ENCODE measurements at places on chromosomes 5 and 9. TPM values are rescaled to one million over a fixed set of nuclear protein-coding genes. Genes with fewer than 3 reads are reported as not detected.

OCLN gene
- total RNA-seq: 1.3 TPM

GRCh38 chr9:35615981-35616680, 2.1 kb downstream of the CD72 start:
- DNase-seq: no peak

DND1 gene
- 4.1 TPM for total RNA-seq

DNA sequence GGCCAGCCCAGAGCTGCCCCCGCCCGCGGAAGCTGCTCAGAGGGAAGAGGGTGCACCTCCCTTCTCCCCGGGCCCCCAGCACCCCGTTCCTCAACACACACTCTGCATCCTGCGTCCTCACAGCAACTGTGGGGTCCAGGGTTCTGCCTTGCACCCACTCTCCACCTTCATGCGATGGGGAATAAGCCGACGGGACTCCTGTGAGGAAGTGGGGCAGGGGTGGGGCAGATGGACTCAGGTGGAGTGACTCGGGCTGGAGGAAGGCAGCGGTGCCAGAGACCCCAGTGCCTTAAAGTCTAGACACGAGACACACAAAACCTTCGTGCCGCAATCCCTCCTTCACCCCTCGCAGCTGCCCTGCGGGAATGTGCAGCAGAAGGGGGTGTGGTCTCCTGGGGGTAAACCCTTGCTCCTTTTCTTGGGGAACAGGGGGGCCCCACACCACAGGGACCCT, 8.6 kb downstream of the BRD3 start:
- no peak for DNase-seq

GIN1 gene
- 7.5 TPM for total RNA-seq

CBY3 gene
- total RNA-seq: 0.55 TPM

- DNase-seq: no peak
Measured at GRCh38 chr5:420632-421286, 22.2 kb upstream of the EXOC3 start.

- DNase-seq: no peak
Measured at GRCh38 chr5:103408408-103408807, 149.8 kb downstream of the MACIR start.

SLC6A18 gene
- total RNA-seq: not detected

- DNase-seq: no peak
Measured at GRCh38 chr9:20447291-20447690, 175.0 kb downstream of the MLLT3 start.

- DNase-seq: no peak
Measured at GRCh38 chr5:41600731-41601130, 90.3 kb upstream of the PLCXD3 start.

- DNase-seq: peak; percentile 61
Measured at GRCh38 chr9:137150617-137151457, 11.9 kb downstream of the GRIN1 start.

- DNase-seq: no peak
Measured at GRCh38 chr9:119184265-119184936, 184.8 kb downstream of the BRINP1 start.

GRCh38 chr9:93205045-93205768, 21.3 kb downstream of the WNK2 start:
- no peak for DNase-seq

DNA sequence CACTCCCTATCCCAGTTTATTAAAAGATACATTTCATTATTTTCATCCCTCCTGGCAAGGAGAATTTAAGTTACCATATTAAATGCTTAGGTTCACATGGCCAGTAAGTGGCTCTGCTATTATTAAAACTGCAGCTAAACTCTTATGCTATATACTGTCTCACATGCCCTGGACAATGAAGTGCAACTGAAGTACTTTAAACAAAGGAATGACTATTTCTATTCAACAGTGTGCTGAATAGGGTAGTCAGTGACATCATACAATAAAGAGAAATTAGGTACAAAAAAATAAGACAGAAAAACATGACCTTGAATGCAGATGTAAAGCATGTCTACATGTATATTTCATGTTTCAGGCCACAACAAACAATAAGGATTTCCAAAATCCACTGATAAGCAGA, 282.6 kb upstream of the SMC2 start:
- DNase-seq: no peak

GRCh38 chr5:67612961-67613360, 416.4 kb upstream of the CD180 start:
- no peak for DNase-seq

FOXD4L6 gene
- not detected for total RNA-seq

PAEP gene
- not detected for total RNA-seq

GRCh38 chr5:120614531-120615180, 150.6 kb downstream of the PRR16 start:
- DNase-seq: no peak

- DNase-seq: no peak
Measured at GRCh38 chr5:5381310-5381913, 41.1 kb upstream of the ICE1 start.

- no peak for DNase-seq
Measured at GRCh38 chr5:62000646-62001045, 305.4 kb upstream of the KIF2A start.

GRCh38 chr5:168796593-168797580, 217.7 kb upstream of the PANK3 start:
- DNase-seq: no peak

SELENOP gene
- total RNA-seq: not detected

DNA sequence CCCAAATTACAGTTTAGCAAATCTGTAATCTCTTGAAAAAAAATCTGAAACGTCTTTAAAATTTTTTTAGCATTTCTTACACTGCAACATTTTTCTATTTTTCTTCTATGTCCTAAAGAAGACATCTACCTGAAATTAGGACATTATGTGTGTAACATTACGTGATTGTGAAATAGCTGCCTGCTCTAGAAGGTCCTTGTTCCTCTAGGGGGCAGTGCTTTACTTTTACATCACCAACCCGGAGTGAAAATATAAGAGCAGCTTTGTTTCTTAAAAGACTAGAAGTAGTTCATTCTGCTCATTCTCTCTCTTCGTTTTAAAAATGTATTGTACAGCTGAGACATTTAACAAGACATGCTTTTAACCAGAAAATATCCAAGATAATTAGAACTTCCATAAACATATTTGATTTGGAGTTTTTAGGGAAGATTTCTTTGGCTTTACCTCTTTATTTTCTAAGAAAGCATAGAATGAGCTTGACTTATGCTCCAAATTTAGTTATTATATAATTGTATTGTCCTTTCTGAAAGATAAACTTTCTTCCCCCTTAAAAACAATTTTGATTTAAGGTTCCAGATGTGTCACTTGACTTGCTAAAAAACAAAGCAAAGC, 48.1 kb upstream of the RIOK2 start:
- DNase-seq: peak; percentile 54

- no peak for DNase-seq
Measured at GRCh38 chr5:154482528-154483449, 4.8 kb upstream of the HAND1 start.

AK8 gene
- 0.39 TPM for total RNA-seq

C5orf58 gene
- not detected for total RNA-seq

DBH gene
- not detected for total RNA-seq

DNA sequence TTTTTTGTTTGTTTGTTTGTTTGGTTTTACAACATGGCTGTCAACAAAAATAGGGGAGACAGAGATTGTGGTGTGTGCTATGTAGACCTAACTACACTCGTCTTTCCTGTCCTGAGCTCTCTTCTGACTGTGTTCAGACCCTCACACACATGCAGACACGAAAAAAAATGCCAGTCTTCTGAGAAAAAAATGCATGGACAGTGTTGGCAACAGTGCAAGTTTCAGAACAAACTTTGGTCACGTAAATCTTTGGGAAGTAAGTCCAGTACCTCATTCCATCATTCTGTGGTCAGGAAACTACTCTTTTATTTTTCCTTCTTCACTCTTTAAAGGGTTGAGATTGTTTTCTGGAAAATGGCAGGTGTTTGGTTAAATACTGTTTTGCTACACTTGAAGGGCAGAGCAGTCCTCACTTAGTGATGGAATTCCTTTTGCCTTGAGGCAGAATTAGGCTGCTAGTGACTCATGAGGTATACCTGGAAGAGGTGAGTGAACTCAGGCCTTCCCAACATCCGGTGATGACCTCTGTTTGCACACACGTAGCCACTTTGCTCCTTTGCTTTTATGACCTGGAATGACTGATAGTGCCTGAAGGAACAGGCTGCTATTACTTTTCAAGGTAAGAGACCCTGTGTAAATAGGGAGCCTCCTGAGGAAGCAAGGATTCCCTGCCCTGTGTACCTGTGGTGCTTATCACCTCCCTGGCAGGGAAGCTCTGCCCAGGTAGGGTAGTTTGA, 81.6 kb upstream of the TNFAIP8 start:
- DNase-seq: no peak

CAST gene
- total RNA-seq: 149 TPM

SLC6A3 gene
- total RNA-seq: not detected

DNA sequence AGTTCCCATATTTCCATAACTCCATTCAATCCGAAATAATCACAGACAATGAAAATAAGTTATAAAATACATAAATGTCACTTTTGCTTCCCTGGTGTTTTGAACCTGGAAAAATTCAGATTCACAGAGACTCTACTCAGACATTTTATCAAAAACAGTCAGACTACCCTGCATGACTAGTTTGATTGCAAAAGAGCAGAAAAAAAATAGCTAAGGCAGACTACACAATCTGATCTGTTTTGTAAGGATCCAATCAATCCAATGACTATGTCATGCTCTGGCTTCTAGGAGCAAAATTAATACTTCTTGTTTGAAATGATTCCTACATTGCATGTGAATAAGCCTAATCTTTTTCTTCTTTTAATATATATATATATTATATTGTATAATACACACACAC, 1262.6 kb downstream of the EFNA5 start:
- DNase-seq: no peak

PKD2L2 gene
- total RNA-seq: not detected

ZNF883 gene
- 0.76 TPM for total RNA-seq

DNA sequence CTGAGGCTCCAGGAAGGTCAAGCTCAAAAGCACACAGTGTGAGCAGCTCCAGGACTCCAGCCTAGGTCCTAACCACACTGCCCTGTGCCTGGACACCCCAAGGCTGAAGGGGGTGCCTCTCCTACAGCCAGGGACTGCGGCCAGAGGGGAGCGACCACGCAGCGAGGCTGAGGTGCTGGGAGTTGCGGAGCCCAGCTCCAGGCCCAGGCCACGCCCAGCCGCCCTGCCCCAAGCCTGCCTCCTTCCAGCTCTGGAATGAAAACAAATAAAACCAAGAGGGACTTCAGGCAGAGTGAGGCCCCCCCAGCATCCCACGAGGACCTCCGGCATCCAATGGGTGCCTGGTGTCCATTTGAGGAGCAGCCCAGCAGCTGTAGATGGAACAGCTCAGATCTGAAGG, 15.2 kb downstream of the VAV2 start:
- no peak for DNase-seq

DNA sequence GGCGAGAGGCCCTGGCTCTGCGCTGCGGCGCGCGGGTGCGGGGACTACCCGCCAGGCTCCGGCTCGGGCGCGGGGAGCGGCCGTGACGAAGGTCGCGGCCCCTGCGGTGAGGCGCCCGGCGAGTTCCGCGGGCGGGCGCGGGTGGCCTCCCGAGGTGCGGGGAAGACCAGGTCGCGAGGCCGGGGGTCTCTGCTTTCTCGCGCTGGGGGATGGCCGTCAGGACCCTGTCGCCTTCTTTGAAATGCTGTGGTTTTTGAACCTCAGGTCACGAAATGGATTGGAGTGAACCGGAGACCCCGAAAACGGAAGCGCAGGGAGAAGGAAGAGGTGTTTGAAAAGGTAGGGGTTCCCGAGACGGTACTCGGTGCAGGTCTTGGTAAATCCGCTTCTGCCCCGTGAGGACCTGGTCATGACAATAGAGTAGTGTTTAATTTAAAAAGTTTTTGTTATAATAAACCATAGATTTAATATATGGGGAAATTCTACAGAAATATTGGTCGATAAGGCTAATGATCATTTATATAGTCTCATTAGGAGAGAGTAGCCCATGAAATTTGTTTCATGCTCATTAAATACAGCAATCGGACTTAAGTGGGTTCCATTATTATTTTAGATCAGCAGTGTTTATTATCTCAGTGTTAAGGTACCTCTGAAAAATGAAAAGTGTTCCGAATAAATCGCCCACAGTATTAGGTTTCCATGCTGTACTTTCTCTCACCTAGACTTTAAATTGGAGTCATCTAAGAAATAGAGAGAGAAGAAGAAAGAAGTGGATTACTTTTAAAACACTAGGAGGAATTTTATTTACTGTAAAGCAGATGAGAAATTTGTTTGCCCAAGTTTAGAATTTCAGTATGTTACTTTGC, 279.0 kb downstream of the AOPEP start:
- DNase-seq: no peak

- DNase-seq: no peak
Measured at GRCh38 chr5:58687079-58687478, 104.2 kb downstream of the RAB3C start.

GRCh38 chr5:4700069-4700468, 440.1 kb upstream of the ADAMTS16 start:
- no peak for DNase-seq

GRCh38 chr5:138662599-138662998, 87.4 kb upstream of the HSPA9 start:
- DNase-seq: peak; percentile 62

DNA sequence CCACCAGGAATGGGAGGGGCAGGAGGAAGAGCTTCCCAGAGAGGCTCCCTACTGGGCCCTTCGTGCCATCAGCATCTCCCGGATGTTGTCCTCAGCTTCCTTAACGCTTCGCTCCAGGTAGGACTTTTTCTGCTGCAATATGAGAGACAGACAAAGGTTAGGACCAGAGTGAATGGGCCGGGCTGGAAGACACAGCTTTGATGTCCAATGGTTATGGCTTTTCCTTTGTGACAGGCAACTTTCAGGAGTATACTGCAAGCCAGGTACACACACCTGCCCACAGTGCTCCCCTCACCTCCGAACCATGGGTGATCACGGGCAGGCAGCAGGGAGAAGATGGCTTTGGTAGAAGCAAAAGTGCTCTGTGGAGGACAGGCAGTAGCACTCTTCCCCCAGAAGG, 57.0 kb downstream of the PFDN1 start:
- no peak for DNase-seq

HARS2 gene
- 27.3 TPM for total RNA-seq

DNA sequence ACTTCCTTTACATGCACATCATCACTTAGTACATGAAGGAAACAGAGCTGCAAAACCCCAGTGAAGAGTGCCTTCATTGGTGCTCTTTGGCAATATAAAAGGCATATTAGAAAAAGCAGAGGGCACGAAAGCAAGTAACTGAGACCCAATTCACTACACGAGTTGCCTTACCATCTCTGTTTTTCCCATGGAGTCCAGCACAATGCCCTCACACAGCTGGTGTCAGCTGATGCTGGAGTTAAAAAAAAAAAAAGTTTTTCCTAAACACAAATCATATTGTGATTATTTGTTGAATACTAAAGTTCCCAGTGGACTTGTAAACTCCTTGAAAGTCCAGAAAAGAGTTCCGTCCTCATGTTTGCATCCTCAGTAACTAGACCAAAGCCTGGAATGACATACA, 25.6 kb downstream of the MARCHF3 start:
- no peak for DNase-seq

- no peak for DNase-seq
Measured at GRCh38 chr9:135561391-135562234, at the start of gene PAEP. Gene PAEP, plus strand, starts transcription at chr9:135561756.
